ENCODE measurements at places on chromosomes 2 and 18. TPM values are rescaled to one million over a fixed set of nuclear protein-coding genes. Genes with fewer than 3 reads are reported as not detected.

Gene CAPN14
- total RNA-seq: 0.05 TPM

DNA sequence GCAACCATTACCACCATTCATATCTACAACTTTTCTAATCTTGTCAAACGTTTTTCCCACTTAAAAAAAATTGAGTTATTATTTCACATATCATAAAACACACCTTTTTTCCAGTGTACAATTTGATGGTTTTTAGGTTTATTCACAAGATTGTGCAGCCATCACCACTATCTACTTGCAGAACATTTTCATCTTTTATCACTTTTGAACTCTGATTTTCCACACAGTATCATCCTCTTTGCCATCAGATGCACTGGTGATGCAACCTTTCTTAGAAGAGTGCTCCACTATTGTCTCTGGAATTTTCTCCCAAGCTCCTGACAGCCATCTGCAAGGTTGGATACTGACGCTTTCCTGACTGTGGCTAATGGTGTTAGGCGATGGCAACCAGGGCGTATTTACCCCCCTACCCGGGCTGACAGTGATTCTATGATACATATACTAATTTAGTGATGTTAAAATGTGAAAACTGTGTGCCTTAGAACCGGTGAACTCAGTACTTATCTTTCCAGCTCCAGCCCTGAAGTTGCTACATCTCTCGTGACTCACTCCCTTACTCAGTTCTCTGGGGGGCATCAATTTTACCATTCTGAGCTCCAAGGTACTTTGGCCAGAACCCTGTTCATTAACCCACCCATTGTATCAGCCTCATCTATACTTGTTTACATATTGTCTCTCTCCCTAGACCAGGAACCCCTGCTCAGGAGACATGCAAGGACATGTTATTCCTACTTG, 105.4 kb upstream of the SPRED2 start:
- DNase-seq: no peak

Gene TRABD2A
- total RNA-seq: 0.73 TPM

Gene CIB4
- not detected for total RNA-seq

GRCh38 chr2:169525434-169525833, 15.9 kb downstream of the KLHL41 start:
- DNase-seq: no peak

GRCh38 chr2:227161947-227162346, 2.1 kb downstream of the COL4A4 start:
- no peak for DNase-seq

Gene CREB1
- 43.5 TPM for total RNA-seq

Gene SGPP2
- not detected for total RNA-seq

- no peak for DNase-seq
Observed at GRCh38 chr2:145260081-145260480, 740.2 kb upstream of the ZEB2 start.

DNA sequence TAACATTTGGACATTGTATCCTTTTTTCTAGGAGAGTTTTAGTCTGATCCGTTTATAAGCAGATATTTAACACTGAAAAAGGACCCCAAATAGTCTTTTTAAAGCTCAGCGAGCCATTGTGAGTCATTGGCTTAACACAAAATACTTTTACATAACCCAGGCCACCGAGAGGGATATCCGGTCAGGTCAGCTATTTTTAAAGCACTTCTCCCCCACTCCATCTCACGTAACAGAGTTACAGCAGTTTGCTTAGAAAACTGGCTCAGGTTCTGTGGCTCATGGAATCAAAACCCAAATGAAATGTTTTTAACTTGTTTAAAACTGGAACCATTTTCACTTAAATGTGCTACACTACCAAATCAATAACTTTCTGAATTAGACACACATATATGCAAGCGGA, 23.9 kb downstream of the COL4A3 start:
- DNase-seq: peak; percentile 84

GRCh38 chr18:33836564-33836963, 258.5 kb downstream of the ASXL3 start:
- no peak for DNase-seq

- DNase-seq: no peak
Observed at GRCh38 chr2:44965684-44966083, 24.2 kb downstream of the SIX3 start.

- DNase-seq: no peak
Observed at GRCh38 chr2:170208967-170209366, 31.0 kb downstream of the MYO3B start.

Gene VWA3B
- total RNA-seq: not detected

DNA sequence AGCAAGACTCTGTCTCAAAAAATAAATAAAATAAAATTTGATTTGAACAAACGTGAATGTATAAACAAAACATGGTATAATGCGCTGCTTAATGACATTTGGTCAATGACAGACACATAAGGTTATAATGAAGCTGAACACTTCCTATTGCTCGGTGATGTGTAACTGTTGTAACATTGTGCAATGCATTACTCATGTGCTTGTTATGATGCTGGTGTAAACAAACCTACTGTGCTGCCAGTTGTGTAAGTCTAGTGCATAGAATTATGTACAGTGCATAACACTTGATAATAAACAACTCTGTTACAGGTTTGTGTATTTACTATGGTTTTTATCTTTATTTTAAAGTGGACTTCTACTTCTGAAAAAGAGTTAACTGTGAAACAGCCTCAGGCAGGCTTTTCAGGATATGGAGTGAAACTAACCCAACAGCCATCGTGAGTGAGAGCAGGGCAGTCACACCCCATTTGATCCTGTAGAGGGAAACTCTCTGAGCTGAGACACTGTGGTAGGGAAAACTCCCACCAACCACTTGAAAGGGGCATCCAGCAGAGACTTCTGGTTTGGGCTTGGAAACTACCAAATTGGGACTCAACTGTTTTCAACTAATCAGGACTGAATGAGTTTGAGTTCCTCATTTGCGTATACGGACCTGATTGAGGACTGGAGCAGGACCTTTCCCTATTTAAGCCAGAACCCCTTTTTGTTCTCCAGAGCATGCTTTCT, 8.7 kb upstream of the RPRD1A start:
- no peak for DNase-seq
